Caki2 (cell line): ENCODE measurements at places on chromosomes 1 and 21. TPM values are rescaled to one million over a fixed set of nuclear protein-coding genes. Genes with fewer than 3 reads are reported as not detected.

DNA sequence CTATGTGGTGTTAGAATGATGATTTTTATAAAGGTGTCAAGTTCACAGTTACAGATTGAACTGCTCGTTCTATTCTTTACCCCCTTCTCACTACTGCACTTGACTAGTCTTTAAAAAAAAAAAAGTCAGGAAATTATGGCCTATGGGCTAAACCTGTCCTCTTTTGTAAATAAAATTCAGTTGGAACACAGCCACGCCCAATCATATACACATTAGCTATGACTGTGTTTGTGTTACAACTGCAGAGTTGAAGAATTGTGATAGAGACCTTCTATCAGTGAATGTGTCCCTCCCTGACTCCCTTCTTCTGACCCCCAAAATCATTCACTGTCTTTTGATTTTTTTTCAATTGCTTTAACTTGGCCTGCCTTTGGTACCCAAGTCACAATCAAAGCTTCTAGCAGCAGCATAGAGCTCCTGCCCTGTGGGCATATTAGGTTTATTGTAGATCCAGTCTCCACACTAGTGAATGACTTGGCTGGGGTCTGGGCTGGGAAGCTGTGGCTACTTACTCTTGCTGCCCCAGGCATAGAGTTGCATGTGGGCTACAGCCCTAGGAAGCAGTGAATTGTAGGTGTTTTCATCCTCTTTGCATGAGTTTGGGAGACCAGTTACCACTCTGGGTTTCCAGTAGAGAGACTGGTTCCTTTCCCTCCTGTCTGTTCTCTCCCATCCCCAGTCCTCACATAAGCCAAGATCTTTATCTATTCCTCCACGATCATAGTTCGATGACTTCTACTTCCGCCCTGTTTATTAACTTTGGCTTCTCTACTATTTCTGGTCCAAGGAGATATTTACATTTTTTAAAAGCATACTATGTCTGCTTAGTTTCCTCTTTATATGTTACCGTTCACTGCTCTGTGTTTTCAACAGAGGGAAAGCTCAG lies 249.9 kb downstream of the FMN2 start:
- no peak for DNase-seq

GRCh38 chr1:66693856-66694255 lies 58.4 kb upstream of the DYNLT5 start:
- DNase-seq, result no peak

DNA sequence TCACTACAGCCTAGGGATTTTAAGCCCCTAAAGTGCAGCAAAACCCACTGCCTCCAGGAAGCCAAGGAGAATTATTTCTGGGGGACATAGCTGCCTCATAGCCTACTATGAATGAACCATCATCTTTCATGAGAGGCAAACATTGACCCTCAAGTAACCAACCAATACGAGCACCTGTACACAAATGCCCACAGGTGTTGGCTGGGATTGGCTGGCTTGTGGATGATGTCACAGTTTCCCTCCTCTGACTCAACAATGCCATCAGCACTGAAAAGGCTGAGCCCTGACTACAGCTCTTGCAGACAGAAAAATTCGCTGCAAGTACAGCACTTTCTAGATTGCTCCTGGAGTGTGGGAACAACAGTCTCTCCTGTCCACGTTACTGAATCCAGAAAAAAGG lies at the start of gene HMGB4:
TSS of gene HMGB4 (plus strand) at position 301 of the 400 bp plus-strand sequence. CDS start 113 bp downstream, outside the sequence.
- DNase-seq, result no peak

DNA sequence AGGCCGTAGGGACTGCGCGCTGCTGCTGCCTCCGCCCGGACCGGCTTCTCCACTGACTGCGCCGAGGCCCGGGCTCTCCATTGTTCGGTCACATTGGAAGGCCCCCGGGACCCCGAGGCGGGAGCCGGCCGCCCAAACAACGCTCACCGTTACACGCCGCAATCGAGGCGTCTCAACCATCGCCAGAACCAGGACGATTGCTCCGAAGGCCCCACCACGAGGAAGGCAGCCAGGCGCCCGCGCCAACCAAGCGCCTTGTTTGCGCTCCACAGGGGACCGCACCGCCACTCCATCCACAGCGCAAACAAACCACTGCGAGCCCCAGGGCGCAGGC lies 595 bp downstream of the GLUL start:
- DNase-seq, result no peak

DNA sequence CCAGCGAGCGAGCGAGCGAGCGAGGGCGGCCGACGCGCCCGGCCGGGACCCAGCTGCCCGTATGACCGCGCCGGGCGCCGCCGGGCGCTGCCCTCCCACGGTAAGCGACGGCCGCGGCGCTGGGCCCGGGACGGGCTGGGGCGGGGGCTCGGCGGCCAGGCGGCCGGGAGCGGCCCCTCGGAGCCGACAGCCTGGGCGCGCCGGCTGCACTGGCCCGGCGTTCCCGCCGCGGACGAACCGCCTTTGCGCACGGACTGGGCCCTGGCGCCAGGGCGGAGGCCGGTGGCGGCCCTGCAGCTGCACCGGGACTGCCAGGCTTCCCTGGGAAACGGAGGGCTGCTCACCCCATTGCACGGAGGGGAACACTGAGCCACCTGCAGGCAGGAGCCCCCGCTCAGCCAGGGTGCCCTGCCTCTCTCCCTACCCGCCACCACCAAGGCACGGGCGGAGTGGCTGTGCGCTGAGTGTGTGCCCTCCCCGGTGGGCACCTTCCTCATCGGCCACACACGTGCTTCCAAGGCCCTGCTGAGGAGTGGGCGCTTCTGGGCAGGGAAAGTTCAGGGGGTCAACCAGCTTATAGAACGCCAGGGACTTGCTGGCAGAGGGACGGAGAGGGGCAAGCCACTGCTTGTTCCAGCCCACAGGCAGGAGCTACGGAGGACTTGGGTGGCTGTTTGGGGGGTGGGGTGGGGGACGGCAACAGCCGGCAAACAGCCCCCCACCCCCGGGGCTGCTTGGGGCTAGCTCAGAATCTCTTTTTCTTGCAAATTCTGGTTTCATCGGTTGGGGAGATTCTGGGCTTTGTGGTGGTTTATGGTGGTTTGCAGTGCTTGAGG lies 532 bp downstream of the CSF1 start:
- no peak for DNase-seq

The F13B gene
- not detected in 2 replicates for total RNA-seq

DNA sequence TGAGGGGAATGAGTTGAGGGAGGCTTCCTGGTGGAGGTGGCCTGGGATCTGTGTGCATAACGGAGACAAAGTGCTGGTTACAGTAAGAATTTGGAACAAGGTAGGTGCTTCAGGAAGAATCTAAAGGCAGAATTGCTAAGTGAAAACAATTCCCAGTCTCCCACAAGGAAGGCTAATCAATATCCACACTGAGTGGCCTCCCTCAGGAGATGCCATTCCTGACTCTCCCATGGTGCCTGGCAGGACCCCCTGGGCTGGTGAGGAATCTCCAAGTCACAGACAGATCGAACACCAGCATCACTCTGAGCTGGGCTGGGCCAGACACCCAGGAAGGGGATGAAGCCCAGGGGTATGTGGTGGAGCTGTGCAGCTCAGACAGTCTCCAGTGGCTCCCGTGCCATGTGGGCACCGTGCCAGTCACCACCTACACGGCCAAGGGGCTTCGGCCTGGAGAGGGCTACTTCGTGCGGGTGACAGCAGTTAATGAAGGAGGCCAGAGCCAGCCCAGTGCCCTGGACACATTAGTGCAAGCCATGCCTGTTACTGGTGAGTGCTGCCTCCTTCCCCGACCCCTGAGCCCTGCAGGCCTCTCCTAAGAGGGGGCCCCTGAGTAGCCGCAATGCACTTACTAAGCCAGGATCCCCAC lies 30.7 kb downstream of the IGFN1 start:
- DNase-seq, result no peak

DNA sequence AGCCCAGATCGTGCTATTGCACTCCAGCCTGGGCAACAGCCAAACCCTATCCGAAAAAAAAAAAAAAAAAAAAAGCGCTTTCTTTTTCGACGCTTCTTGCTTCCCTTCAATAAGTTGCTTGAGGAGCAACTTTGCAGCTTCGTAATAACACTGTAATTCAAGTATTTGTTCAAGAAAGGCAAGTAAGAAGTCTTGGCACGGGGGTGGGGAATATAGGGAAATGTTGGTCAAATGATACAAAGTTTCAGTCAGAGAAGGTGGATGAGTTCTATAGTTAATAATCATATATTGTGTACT lies 871 bp upstream of the PSMA5 start:
- DNase-seq, result no peak

DNA sequence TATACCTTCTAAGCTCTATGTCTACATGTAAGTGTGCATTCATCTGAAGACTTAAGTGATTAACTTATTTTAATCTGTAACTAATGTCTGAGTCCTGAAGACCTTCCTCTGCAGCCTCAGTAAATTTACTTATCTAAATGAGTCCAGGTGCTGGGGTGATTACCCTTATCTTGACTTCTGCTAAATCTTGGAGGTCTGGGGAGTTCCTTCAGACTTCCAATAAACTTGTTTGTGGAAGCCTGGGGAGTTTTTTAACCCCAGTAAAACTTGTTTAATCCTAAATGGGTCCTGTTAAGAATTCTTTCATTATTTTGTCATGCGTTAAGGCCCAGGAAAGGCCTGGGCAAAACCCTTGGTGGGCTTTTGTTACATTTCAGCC lies 37.0 kb downstream of the RSPH1 start:
- DNase-seq, result no peak

- DNase-seq, result no peak
These were observed 15.0 kb downstream of the NFIA start for GRCh38 chr1:61097317-61097716.

GRCh38 chr1:225677350-225678124 lies 24.6 kb upstream of the ENAH start:
- no peak for DNase-seq

DNA sequence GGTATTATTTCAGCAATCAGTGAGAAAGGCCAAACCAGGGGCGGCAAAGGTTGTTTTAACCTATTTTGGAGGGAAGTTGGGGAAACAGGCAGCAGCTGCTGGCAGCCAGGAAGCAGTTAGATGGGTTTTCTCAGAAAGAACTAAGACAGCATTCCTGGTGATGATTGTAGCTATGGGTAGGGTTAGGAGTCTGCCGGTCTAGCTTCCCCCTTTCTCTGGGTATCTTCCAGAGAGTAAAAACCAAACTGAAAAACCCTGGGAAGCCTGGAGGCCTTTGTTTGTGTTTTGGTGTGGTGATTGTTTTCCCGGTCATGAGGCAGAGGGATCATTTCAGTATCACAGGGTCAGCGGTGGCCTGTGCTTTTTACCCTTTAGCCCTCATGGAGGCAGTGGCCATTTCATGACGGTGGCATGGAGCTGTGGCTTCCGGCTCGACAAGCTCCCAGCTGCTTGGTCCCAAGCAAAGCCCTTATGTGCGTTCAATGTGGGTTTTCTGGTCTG lies 19.5 kb upstream of the TNFRSF1B start:
- DNase-seq, result no peak

GRCh38 chr1:19413999-19414398 lies 71.3 kb downstream of the CAPZB start:
- DNase-seq, result no peak

The ACTL8 gene
- 1.2 and 1.5 TPM in 2 replicates for total RNA-seq
